ENCODE measurements at places on chromosomes 5 and 9.

DNA sequence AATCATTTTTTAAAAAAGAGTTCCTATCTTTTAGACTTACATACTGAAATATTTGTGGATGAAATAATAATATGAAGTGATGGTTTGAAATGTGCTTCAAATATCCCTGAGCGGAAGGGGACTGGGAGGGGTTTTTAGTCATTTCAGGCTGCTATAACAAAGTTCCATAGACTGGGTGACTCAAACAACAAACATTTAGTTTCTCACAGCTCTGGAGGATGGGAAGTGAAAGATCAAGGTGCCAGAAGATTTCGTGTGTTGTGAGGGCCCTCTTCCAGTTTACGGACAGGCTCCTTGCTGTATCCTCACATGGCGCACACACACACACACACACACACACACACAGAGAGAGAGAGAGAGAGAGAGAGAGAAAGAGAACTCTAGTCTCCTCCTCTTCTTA lies 27.1 kb upstream of the TEX10 start:
- no peak for DNase-seq

DNA sequence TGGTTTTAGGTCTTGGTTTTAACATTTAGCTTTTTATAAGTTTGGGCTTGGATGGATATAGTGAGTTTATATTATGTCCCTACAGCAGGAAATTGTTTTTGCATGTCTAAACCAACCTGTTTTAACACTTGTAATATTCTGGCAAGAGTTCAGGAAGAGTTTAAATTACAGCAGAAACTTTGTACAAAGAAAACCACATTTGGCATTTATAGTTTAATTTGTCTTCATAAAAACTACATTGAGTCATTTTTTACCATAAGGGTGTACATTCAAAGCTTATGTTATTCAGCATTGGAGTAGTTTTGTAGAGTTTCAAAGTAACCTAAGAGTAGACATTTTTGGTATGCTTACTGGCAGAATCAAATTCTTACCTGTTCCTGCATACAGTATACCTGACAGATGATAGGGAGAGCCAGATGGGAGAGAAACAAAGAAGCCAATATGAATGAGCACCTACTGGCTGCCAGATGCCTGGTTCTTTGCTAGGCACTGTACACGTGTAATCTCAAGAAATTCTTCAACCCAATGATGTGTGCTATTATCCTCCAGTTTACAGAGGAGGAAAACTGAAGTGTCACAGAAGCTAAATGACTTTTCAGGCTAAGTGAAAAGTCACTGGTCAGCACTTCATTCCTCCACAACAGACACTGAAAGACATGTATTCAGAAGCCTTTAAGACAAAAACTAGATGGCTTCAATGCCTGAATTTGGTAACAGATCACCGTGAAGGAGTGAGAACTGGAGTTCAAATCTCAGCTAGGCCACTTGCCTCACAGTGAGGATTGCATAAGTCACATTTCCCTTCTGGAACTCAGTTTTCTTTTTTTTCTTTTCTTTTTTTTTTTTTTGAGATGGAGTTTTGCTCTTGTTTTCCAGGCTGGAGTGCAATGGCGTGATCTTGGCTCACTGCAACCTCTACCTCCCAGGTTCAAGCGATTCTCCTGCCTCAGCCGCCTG lies 25.9 kb upstream of the ECM2 start:
- DNase-seq = no peak

- no peak for DNase-seq
Observed at GRCh38 chr9:129594632-129595031, 26.3 kb downstream of the C9orf50 start.

DNA sequence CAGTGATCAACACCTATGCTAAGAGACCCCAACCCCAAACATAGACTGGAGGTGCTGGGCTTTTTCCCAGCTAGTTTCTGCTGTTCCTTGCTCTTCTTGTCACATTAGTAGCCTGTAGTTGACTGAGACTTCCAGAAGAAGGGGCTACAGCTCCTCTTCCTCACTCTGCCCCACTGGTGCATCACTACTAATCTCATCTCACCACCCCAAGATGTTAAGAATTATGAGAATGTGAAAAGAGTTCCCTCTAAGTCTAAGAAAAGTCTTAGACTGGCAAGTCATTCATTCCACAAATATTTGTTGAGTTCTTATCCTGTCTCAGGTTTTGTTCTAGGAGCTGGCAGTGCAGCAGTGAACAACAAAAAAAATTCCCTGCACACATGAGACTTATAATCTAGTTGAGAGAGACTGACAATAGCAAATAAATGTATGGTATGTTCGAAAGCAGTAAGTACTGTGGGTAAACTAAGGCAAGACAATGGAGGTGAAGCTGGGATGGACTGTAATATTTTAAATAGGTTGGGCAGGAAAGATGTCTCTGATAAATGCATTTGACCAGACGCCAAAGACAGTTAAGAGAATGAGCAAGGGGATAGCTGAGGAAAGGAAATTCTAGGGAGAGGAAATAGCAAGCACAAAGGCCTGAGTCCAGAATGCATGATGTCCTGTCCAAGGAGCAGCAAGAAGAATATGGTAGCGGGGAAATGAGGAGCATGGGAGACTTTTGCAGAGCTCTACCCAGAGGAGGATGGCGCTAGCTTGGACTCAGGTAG lies 92.3 kb downstream of the PTCD2 start:
- no peak for DNase-seq

DNA sequence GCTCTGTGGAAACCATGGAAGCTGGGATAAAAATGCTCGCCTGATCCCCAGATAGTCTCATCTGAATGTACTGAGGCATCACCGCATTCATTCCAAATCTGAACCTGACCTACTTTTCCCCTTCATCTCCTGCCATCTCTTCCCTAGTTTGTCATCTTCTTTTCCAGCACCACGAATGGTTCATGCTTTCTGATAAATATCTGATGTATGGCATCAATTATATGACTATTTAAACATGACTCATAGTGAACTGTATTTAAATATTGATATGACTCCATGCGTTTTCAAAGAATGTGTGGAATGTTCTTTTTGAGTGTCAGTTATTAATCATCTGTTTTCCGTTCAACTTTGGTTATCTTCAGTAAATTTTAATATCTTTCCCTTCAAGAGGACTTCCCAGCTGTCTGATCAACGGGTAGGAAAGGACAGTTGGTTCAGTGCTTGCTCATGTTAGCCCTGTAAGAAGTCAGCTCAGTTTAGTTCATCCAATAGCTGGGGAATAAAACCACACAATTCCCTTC lies 21.1 kb downstream of the BASP1 start:
- no peak for DNase-seq

DNA sequence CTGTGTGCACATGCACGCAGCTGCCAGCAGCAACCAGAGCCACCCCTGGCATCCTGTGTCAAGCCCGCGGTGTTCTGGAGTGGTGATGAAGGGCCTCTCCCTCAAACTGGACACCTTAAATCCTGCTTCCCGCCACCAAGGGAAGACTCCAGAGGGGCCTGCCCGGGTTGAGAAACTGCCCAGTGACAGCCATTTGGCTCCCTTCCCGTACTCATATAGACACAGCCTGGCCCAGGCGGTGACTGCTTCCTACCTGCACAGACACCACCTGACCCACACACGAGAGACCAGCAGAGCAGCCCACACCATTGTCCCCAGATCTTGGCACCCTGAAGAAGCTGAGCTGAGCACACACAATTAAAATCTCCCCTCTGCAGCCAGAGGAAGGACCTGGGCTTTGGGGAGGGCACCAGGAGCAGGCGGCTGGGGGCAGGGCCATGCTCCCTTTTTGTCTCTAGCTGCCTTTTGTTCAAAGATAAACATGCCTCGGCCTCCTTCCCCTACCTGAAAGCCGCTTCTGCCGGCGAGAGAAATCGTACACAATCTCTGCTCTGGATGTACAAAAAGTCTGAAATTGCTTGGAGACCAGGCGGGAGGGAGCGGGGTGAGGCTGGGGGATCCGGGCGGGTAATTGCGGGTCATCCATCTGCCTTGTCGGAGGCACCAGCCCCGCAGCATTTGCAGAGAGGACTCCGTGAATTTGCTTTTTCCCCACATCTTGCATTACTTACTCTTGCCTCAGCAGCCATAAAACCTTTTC lies 78.4 kb downstream of the TSPAN17 start:
- no peak for DNase-seq

- DNase-seq = no peak
Observed at GRCh38 chr9:131480258-131480657, 22.5 kb upstream of the POMT1 start.

GRCh38 chr9:93196096-93197055 lies 12.4 kb downstream of the WNK2 start:
- DNase-seq = no peak

GRCh38 chr5:44795496-44795895 lies 13.3 kb upstream of the MRPS30 start:
- no peak for DNase-seq

GRCh38 chr5:51997949-51998348 lies 614.7 kb downstream of the ISL1 start:
- no peak for DNase-seq

DNA sequence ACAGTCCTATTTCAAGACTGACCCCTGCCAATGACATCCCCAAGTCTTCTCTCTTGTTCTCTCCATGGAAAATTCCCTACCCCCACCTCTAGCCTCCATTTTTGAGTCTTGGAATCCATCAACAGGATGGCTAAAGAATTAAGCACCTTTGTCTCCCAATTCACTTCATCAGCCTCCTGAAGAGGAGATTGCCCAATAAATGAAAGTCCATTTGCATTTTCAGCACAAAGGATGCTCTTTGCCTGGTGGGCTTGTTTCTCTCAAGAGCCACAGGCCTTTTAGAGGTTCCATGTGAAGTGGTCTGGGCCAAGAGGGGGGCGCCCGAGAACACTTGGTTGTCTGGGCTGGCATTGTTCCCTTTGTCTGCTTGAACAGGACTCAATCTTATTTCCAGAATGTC lies 12.6 kb downstream of the HSD17B3 start:
- DNase-seq = no peak

DNA sequence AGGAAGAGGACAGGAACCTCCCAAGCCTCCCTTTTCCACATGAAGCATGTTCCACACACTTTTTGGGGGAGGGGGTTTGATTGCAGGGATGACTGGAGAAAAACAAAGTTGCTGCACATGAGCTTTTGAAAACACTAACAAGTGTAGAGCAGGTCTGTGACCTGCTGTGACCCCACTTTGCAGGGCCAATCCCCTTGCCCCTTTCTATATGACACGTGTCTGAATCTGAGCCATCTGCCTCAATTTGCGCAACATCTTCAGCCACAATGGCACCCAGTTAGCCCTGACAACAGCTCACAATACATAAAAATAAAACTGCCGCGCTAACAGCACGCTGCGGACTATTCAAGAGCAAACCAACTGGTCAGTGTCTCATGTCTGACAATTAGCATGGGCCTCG lies 227.8 kb upstream of the TBCA start:
- DNase-seq = no peak

DNA sequence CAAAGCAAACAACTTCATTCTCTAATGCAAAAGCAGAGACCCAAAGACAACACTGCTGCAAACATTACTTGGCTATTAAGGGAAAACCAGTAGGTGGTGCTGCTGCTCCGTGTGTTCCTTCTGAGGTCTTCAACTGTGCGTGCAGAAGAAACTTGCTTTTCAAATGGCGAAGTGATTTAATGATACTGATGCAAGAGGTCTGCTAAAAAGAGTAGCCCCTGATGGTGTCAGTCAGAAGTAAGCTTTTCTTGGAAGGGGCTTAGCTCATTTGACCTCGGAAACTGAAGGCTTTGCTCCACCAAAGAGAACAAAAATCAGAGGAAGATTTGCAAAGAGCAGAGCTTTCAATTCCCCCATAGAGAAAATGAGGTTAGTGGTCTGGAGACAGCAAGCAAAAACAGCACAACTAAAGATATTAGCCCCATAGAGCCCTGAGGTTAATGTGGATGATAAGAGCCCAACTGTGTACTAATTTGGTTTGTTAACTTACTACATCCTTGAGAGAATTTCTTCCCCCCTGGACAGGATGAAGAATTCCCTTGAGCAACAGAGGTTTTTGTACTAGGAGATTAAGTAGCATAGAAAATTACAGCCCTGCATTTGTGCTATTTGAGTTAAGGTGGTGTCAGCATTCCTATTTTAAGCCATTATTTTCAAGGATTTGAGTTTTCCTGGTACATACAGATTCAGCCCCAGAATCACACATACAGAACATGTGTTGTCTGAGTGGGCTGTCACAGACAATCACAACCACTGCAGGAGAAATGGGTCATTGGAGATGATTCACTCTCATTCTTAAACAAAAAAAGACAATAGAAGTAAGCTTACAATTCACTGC lies 153.2 kb upstream of the C9orf72 start:
- peak; percentile 83 for DNase-seq

DNA sequence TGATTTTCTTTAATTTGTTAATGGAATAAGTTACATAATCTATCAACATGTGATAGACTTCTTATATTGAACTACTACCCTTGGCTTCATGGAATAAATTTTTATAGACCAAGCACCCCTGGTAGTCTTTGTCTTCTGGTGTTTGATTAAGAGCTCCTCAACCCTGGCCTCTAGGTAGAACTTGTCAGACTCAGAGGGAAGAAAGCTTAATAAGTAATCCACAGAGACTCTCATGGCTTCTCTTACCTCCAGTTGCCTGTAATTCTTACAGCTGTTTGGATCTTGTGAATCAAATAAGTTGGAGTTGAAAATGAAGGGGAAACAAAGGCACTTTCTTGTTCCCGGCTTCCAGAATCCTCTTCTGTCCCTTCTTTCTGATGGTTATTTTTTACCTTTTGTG lies 7.0 kb upstream of the GPR21 start:
- no peak for DNase-seq

GRCh38 chr5:69364414-69364813 lies 4.9 kb downstream of the AK6 start:
- no peak for DNase-seq

GRCh38 chr5:54446379-54446732 lies 9.1 kb upstream of the HSPB3 start:
- DNase-seq = peak; percentile 70

- no peak for DNase-seq
Observed at GRCh38 chr5:168948746-168949145, 352.2 kb downstream of the SLIT3 start.

- peak; percentile 79 for DNase-seq
Observed at GRCh38 chr9:96232539-96233241, 69.3 kb downstream of the HSD17B3 start.

DNA sequence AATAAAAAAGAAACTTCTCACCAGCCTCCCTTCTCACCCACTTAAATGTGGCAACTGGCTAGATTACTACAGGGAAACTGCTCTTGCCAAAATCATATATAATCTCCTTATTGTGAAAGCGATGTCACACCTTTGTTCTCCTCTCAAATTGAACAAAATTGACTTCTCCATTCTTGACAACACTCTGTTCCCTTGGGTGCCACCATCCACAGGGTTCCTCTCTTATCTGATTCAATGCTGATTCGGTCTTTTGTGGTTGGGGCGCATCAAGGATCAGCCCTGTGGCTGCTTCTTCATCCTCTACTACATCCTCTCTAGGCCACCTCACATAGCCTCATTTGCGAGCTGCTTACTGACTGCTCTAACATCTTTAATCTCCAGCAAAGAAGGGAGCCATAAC lies 86.1 kb downstream of the EDIL3 start:
- DNase-seq = no peak

- no peak for DNase-seq
Observed at GRCh38 chr9:32011049-32011448, 373.4 kb upstream of the ACO1 start.

DNA sequence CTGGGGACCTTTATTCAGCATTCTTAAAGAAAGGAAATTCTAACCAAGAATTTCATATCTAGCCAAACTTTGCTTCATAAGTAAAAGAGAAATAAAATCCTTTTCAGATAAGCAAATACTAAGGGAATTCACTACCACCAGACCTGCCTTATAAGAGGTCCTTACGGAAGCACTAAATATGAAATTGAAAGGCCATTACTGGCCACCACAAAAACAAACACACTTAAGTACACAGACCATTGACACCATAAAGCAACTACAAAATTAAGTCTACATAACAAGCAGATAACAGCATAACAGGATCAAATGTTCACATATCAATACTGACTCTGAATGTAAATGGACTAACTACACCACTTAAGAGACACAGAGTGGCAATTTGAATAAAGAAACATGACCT lies 361.4 kb upstream of the POU5F2 start:
- no peak for DNase-seq
